ENCODE measurements at places on chromosomes 12 and 14. TPM values are rescaled to one million over a fixed set of nuclear protein-coding genes. Genes with fewer than 3 reads are reported as not detected.

The ARF3 gene
- 117 TPM for total RNA-seq

The TMEM179 gene
- total RNA-seq: 0.36 TPM

The VWF gene
- total RNA-seq: not detected

The ARMH4 gene
- total RNA-seq: not detected

The ANO2 gene
- not detected for total RNA-seq

The TAS2R42 gene
- total RNA-seq: not detected

The TMEM253 gene
- not detected for total RNA-seq

The TUNAR gene
- not detected for total RNA-seq

GRCh38 chr14:65471038-65471878 lies 58.7 kb downstream of the FUT8 start:
- peaks cover 54% of the 10 kb centered on the region for H3K4me1 ChIP-seq
- peaks cover 34% of the 10 kb centered on the region for H3K36me3 ChIP-seq
- no peak for DNase-seq
- H3K4me3 ChIP-seq: no peak overlapping the region
- H3K27me3 ChIP-seq: no peaks in the 10 kb centered on the region

GRCh38 chr14:71586131-71586897 lies 345.9 kb upstream of the RGS6 start:
- peaks cover 3% of the 10 kb centered on the region for H3K27me3 ChIP-seq
- peaks cover 32% of the 10 kb centered on the region for H3K36me3 ChIP-seq

GRCh38 chr14:55221186-55221585 lies 29.8 kb upstream of the DLGAP5 start:
- peaks cover under 1% of the 10 kb centered on the region for H3K27me3 ChIP-seq
- H3K27ac ChIP-seq: no peak overlapping the region
- no peak overlapping the region for H3K4me3 ChIP-seq

DNA sequence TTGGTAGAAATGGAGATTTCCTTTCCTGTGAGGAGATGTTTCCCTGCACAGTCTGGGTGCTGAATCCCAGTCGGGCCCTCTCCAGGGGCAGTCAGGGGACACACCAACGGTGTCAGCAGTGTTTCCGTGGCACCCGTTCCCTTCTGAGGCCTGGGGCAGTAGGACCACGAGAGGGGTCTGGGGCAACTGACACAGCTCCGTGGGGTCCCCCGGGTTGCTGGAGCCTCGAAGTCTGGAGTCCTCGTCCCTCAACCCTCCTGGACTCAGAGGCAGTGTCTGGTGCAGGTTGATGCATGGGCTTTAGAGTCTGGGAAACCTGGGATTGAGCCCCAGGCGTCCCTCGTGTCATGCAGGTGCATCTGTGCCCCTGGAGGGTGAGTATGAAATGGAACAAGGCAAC lies 327.3 kb downstream of the ADGRD1 start:
- no peak overlapping the region for H3K4me3 ChIP-seq
- no peaks in the 10 kb centered on the region for H3K4me1 ChIP-seq
- no peaks in the 10 kb centered on the region for H3K36me3 ChIP-seq
- DNase-seq: no peak
- H3K27ac ChIP-seq: no peak overlapping the region

DNA sequence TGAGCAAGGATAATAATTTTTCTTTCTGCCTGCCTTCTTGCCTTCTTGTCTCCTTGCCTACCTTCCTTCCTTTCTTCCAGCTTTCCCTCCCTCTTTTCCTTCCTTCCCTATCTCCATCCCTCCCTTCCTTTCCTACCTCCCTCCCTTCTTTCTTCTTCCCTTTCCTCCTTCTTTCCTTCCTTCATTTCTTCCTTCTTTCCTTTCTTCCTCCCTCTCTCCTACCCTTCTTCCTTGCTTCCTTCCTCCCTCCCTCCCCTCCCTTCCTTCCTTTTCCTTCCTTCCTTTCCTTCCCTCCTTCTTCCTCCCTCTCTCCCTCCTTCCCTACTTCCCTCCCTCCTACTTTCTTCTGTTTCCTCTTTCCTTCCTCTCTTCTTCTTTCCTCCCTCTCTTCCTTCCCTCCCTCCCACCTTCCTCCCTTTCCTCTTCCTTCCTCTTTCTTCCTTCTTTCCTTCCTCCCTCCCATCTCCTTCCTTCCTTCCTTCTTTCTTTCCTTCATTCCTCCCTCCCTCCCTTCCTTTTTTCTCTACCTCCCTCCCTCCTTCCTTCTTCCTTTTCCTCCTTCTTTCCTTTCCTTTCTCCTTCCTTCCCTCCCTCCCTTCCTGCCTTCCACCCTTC lies 329.8 kb downstream of the APAF1 start:
- H3K27ac ChIP-seq: no peak overlapping the region
- no peaks in the 10 kb centered on the region for H3K36me3 ChIP-seq
- H3K4me3 ChIP-seq: no peak overlapping the region
- H3K4me1 ChIP-seq: no peaks in the 10 kb centered on the region
- H3K27me3 ChIP-seq: peaks cover 7% of the 10 kb centered on the region

GRCh38 chr12:59887178-59887577 lies 291.3 kb downstream of the SLC16A7 start:
- no peaks in the 10 kb centered on the region for H3K4me1 ChIP-seq
- H3K36me3 ChIP-seq: no peaks in the 10 kb centered on the region
- no peak for DNase-seq
- no peak overlapping the region for H3K27ac ChIP-seq

DNA sequence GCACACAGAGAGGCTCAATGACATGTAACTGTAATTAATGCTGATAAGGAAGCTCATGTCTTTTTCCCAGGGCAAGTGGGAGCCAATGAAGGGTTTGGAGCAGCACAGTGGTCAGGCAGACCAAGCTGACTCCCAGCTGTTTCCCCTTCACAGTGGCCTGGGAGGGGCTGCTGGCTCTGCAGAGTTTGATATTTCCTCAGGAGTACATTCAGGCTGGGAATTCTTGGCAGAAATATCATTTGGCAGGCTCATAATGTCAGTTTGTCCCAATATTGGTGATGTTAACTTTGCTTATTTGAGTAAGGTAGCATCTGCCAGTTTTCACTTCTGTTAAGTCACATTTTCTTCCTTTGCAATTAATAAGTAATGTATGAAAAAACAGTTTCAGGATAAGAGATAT lies 247.0 kb downstream of the EMP1 start:
- DNase-seq: no peak
- no peak overlapping the region for H3K4me3 ChIP-seq
- H3K4me1 ChIP-seq: no peaks in the 10 kb centered on the region

- H3K27me3 ChIP-seq: no peaks in the 10 kb centered on the region
- peak overlapping the region; percentile 98 for H3K4me3 ChIP-seq
- DNase-seq: peak; percentile 2
- H3K4me1 ChIP-seq: peaks cover 74% of the 10 kb centered on the region
- peak overlapping the region; percentile 98 for H3K27ac ChIP-seq
Observed at GRCh38 chr12:43758247-43758727, 303 bp downstream of the PUS7L start.

- H3K27me3 ChIP-seq: no peaks in the 10 kb centered on the region
- peaks cover 38% of the 10 kb centered on the region for H3K36me3 ChIP-seq
- H3K27ac ChIP-seq: no peak overlapping the region
- no peak overlapping the region for H3K4me3 ChIP-seq
- DNase-seq: no peak
Observed at GRCh38 chr12:62396750-62397149, 69.9 kb upstream of the MON2 start.

GRCh38 chr12:12024911-12025682 lies 45.6 kb upstream of the BCL2L14 start:
- H3K4me3 ChIP-seq: peak overlapping the region; percentile 32
- peak overlapping the region; percentile 85 for H3K27ac ChIP-seq
- peak; percentile 59 for DNase-seq
- H3K4me1 ChIP-seq: peaks cover 91% of the 10 kb centered on the region

- peaks cover 10% of the 10 kb centered on the region for H3K4me1 ChIP-seq
- H3K4me3 ChIP-seq: no peak overlapping the region
- H3K27me3 ChIP-seq: peaks cover 67% of the 10 kb centered on the region
- no peak for DNase-seq
- H3K36me3 ChIP-seq: no peaks in the 10 kb centered on the region
- no peak overlapping the region for H3K27ac ChIP-seq
Observed at GRCh38 chr12:85277900-85278597, 2.0 kb upstream of the ALX1 start.

DNA sequence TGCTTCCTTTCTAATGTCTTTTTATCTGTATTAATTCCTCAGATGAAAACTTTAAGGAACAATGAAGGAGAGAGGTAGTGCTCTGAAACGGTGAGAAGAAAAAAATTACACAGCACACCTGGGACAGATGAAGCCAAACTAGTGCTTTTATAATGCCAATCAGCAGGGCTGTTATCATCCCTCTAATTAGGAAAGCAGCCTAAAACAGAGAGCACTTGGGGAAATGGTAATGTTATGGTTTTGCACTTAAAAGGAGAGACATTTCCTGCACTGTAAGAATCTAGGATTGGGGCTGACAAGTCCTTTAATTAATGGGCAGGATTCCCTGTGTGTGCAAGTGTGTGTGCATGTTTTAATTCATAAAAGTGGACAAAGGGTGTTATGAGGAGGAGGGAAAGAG lies 4.8 kb upstream of the LMO3 start:
- H3K36me3 ChIP-seq: no peaks in the 10 kb centered on the region
- H3K4me1 ChIP-seq: peaks cover 7% of the 10 kb centered on the region
- no peak overlapping the region for H3K27ac ChIP-seq
- H3K4me3 ChIP-seq: no peak overlapping the region
- H3K27me3 ChIP-seq: peaks cover 28% of the 10 kb centered on the region
- no peak for DNase-seq

DNA sequence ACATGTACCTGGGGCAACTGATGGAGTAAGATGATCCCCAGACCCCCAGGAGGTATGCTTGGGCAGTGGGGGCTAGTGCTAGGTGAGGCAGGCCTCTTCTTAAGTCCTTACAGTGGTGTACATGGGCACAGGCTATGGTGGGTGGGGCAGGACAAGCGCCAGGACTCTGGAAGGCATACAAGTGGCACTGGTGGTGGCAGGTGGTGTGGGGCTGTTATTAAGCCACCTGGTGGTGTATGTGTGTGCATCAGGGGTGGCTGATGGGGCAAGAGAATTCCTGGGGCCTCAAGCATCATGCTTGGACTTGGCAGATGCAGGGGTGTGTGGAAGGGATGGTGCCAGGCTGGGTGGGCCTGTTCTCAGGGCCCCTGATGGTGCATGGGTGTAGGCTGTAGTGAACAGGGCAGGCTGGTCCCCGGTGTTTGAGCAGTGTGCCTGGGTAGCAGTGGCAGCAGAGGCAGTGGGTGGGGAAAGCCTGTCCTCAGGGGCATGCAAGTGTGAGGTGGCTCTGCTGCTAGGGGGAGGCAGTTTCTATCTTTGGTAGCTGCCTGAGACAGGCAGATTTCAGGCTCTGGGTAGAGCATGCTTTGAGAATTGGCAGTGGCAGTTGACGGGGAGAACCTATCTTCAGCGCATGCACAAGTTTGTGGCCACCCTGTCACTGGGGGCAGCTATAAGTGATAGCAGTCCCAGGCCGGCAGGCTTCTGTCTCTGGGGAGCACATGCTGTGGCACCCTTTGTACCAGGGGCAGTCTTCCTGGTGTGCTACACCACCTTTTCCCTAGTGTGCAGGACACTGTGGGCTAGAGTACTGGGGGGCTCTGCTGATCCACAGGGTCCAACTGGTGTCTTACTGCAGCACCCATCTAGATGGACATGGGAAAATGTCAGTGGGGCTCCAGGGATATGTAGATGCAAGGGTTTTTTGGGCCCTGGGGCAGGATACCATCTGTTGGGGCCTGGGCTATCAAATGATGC lies 52.6 kb upstream of the ABCD2 start:
- H3K27me3 ChIP-seq: peaks cover 1% of the 10 kb centered on the region
- peaks cover 33% of the 10 kb centered on the region for H3K36me3 ChIP-seq
- peaks cover 58% of the 10 kb centered on the region for H3K4me1 ChIP-seq
- H3K27ac ChIP-seq: no peak overlapping the region
- no peak for DNase-seq

DNA sequence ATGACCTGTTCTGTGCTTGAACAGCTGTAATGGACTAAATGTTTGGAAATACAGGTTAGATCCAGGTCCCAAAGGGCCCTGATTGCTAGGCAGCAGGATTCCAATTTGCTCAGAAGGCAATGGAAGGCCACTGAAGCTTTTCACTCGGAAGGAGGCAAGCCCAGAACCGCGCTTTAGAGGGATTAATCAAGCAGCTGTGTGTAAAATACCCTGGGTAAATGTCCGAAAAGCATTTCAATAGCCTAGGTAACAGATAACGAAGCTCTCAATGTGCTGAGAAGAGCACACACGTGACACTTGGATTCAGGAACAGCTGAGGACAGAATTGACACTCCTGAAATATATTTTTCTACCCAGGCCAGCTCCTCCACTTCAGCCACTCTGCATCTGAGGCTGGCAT lies 436.1 kb downstream of the TMEM132D start:
- no peaks in the 10 kb centered on the region for H3K4me1 ChIP-seq
- no peaks in the 10 kb centered on the region for H3K27me3 ChIP-seq
- DNase-seq: no peak
- H3K4me3 ChIP-seq: no peak overlapping the region
- no peak overlapping the region for H3K27ac ChIP-seq
- no peaks in the 10 kb centered on the region for H3K36me3 ChIP-seq

- peaks cover 9% of the 10 kb centered on the region for H3K36me3 ChIP-seq
- no peak for DNase-seq
- H3K27ac ChIP-seq: no peak overlapping the region
- H3K27me3 ChIP-seq: no peaks in the 10 kb centered on the region
- H3K4me3 ChIP-seq: no peak overlapping the region
Observed at GRCh38 chr12:26379777-26380467, 184.5 kb downstream of the SSPN start.

GRCh38 chr12:57816855-57817151 lies 1.7 kb downstream of the AVIL start:
- no peaks in the 10 kb centered on the region for H3K27me3 ChIP-seq
- H3K4me3 ChIP-seq: no peak overlapping the region
- no peaks in the 10 kb centered on the region for H3K4me1 ChIP-seq
- no peak overlapping the region for H3K27ac ChIP-seq
- no peak for DNase-seq

- H3K27ac ChIP-seq: no peak overlapping the region
- DNase-seq: peak; percentile 9
- H3K36me3 ChIP-seq: no peaks in the 10 kb centered on the region
- H3K27me3 ChIP-seq: peaks cover 10% of the 10 kb centered on the region
Observed at GRCh38 chr14:76876076-76876475, 49.9 kb downstream of the LRRC74A start.

DNA sequence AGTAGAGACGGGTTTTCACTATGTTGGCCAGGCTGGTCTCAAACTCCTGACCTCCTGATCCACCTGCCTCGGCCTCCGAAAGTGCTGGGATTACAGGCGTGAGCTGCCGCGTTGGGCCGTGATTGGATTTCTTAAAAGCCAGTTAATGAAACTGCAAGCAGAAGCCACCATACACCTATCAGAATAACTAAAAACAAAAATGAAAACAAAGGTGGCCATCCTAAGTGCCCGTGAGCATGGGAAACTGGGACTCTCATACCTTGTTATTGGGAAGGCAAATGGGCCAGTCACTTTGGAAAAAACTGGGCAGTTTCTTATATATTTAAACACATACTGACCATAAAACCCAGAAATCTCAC lies 7.7 kb upstream of the TCTN1 start:
- H3K27me3 ChIP-seq: no peaks in the 10 kb centered on the region
- peak overlapping the region; percentile 73 for H3K27ac ChIP-seq
- H3K4me1 ChIP-seq: peaks cover 20% of the 10 kb centered on the region

Data from activated T-helper 1 cell treated with anti-CD3 and anti-CD28 coated beads, Interleukin-12 subunit alpha, Interleukin-12 subunit beta, Interleukin-2, Interleukin-4 antibody, amounts not matched to agents 30 ng/mL and 10 ng/mL and 1 ng/mL, durations not matched to agents 14 hours and 24 hours and 36 hours (primary cell).